ENCODE measurements at places on chromosomes 2 and 18. TPM values are rescaled to one million over a fixed set of nuclear protein-coding genes. Genes with fewer than 3 reads are reported as not detected.
A peak's percentile ranks its signal among the peaks of the same experiment; 100 is the strongest.

DNA sequence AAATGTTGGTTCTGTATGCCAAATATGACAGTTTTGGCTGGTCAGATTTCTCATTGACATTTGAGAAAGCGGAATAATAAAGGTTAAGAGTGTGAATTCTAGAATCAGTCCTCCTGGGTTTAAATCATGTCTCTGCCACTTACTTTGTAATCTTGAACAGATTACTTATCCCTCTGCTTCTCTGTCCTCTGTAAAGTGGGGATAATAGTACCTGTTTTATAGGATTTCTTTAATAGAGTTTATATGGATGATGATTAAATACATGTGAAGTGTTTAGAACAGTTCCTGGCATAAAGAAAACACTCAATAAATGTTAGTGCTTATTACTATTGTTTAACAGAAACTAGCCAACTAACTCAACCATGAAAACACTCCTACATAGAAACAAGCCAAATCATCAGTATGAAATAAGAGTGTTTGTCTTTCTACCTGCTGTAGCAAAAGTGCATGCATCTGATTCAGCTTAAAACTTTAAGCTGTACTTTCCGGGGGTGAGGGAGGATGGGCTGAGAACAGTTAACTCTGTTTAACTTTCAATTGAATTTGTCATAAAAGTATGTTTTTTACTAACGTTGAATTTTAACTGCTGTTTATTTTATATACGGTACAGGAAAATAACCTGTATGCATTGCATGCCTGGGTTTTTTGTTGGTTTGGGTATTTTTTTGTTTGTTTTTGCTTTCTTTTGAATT, 6.8 kb downstream of the HTR2B start:
- no peak for DNase-seq

DNA sequence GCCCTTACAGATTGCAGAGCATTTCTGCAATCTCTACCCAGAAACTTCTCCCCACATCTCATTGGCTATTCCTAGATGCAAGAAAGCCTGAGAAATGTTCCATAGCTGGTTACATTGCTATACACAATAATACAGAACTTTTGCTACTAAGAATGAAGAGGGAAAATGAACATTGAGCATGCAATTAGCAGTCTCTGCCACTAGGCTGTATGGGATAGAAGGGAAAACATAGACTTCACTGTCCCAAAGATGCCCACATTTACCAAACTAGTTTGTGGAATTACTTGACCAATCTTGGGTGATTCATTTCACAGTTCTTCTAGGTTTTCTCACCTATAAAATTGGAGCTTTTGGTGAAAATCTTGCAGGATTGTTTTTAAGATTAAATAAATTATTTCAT, 265.7 kb upstream of the NT5C1B start:
- DNase-seq, result no peak

DNA sequence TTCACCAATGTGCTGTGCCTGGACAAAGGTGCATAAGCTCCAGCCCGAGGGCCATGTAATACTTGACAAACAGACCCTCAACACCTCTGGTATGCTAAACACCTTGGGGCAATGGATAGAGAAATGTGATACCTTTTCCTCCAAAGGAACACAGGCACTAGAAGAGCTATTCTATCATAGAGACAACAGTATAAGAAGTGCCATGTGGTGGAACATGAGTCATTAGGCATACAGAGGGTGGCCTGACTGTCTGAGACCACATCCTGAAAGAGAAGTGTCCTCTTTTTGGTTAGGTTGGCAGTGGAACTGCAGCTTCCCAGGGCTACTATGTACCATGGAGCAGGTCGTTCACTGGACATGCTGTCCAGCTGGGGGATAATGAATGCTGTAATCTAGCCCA, 153.9 kb downstream of the INSIG2 start:
- DNase-seq, result no peak

DNA sequence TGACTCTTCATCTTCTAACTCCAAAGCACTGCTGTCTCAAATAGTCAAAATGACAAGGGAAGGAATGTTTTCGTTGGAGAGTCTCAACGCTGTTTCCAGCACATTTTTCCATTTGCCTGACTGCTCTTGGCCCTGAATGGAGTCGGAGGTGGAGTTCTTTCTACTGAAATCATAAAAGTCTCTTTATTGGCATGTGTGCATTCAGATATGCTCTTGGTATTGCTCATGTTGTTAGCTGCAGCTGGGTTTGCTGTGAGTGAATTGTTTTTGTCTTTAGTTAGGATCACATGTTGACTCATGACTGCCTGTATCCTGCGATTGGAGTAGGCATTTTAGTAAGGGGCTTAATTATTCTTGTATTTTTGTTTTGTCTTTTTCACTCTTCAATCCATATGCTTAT, 16.8 kb downstream of the TMEM17 start:
- no peak for DNase-seq

DNA sequence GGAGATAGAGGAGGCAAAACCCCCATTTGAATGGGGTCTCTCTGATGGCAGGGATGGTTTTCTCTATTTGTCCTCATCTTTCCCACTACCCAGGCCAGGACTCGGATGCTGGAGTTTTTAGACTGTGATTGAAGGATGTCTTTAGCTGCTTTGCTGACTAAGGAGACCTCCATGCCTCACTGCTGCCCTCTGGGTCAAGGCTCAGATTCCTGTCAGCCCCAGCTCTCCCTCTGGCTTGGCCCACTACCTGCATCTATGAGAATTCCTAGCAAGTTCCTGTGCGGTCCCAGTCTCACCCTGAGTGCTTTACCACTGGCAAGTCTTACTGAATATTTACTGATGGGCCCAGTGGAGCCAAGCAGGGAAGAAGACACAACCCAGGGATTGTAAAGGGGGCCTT, 184.0 kb downstream of the CELF4 start:
- no peak for DNase-seq

DNA sequence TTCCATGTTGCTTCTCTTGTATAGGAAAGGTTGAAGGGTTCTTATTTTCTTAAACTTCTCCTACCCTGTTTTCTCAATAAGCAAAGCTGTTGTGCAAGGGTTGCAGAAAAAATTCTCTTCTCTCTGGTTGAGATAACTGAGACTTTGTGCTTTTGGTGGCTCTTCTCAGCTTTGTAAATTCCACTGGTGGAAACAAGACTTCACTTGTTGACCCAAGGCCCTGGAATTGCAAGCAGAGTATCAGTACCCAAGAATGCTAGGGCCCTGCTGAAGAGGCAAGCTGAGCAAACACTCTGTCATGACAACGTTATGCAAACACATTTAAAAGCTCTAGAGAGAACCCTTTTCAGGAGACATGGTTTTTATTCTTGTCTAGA, 294.7 kb upstream of the EPAS1 start:
- no peak for DNase-seq

DNA sequence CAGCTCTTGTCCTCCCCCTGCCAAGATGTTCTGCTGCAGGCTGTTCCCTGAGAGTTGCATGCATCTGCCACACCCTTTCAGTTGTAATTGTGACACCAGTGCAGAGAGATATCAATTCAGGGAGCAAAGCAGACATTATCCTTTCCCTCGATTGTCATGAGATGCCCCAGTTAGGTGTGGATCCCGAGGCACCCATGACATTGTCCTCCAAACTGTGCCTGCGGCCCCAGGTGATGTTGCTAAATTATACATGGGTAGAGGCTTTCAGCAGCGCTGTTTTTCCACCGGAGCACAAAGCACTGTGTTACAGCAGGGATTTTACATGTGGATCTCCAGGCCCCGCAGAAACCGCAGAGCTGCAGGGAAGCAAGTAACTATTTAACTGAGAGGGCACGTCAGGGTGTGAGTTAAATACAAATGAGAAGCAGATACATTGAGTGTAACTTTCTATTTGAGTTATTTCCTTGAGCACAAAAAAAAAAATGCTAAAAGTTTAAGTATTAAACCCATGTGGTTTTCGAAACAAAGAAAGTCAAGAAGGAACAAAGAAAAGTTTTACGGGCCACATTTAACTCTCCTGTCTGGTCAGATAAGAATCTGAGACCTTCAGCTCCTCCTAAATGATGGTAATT, 90.3 kb upstream of the BCL2L11 start:
- no peak for DNase-seq

DNA sequence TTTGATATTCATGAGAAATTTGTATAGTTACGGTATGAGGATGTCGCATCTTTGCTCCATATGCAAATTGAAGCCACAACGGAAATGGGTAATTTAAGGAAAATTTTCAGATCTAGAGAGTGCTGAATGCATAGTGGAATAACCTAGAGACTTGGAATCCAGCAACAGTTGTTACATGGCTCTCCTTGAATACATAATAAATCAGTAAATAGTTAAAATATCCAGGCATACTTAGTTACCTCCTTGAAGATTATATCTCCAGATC, 5.4 kb downstream of the REG1A start:
- no peak for DNase-seq

GRCh38 chr18:32271672-32272208, 81.9 kb downstream of the MEP1B start:
- DNase-seq, result no peak

DNA sequence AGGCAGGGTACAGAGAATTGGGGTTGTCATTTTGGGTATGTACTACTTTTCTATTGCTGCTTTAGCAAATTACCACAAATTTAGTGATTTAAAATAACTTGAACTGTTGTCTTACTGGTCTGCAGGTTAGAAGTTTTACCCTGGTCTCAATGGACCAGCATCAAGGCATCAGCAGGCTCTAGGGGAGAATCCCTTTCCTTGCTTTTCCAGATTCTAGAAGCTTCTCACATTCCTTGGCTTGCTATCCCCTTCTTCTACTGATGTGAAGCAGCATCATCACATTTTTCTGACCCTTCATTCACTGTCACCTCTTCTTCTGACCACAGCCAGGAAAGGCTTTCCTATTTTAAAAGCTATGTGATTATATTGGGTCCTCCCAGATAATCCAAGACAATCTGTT, 237.8 kb upstream of the RBMS1 start:
- DNase-seq, result no peak

- DNase-seq, result no peak
Measured at GRCh38 chr2:149087751-149088150, 49.3 kb downstream of the LYPD6B start.

- peak; percentile 31 for DNase-seq
Measured at GRCh38 chr2:203918264-203918663, 18.3 kb upstream of the ICOS start.

DNA sequence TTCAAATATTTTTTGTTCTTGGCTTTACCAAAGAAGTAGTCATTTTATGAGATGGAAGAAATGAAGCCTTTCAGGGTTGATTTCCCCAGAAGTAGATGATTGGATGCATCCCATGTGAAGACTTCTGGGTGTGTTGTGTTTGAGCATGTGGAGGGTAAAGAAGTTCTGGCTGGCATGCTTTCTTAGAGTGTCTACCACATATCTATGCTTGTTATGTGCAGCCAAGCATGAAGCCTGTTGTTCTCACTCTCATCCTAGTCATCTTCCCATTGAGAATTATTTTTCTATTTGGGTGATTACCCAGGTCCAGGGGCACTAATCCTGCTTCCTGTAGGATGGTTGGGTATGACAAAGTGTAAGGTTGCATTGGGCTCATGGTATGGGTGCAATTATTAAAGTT, 472.9 kb downstream of the PTPRM start:
- no peak for DNase-seq

Gene CYS1
- polyA plus RNA-seq, result 100 TPM

Gene DNER
- polyA plus RNA-seq, result 66.3 TPM

Gene ACVR2A
- 26.4 TPM for polyA plus RNA-seq

Gene RFTN2
- 17.0 TPM for polyA plus RNA-seq

Gene PFN4
- polyA plus RNA-seq, result 2.9 TPM

Gene CCNT2
- polyA plus RNA-seq, result 48.7 TPM

Gene C2orf80
- polyA plus RNA-seq, result not detected

All from left renal cortex interstitium (tissue), 4 donors.